ENCODE measurements at places on chromosomes 1 and 21.

DNA sequence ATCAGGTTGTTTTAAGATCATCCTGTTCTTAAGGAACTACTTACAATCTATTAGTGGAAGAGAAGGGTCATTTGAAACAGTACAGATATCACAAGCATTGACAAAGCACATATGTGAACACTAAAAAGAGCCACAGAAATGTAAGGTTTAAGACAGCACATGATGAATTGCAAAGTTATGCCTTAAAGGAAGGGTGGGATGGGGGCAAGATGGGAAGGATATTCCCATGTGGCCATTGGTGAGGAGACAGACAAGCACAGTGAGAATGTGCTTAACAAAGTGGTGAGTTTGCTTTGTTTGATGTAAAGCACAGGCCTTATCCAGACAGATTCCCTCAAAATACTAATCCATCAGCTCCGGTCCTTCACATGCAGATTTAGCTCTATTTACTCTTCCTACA, 151.6 kb upstream of the IVNS1ABP start:
- DNase-seq: no peak

DNA sequence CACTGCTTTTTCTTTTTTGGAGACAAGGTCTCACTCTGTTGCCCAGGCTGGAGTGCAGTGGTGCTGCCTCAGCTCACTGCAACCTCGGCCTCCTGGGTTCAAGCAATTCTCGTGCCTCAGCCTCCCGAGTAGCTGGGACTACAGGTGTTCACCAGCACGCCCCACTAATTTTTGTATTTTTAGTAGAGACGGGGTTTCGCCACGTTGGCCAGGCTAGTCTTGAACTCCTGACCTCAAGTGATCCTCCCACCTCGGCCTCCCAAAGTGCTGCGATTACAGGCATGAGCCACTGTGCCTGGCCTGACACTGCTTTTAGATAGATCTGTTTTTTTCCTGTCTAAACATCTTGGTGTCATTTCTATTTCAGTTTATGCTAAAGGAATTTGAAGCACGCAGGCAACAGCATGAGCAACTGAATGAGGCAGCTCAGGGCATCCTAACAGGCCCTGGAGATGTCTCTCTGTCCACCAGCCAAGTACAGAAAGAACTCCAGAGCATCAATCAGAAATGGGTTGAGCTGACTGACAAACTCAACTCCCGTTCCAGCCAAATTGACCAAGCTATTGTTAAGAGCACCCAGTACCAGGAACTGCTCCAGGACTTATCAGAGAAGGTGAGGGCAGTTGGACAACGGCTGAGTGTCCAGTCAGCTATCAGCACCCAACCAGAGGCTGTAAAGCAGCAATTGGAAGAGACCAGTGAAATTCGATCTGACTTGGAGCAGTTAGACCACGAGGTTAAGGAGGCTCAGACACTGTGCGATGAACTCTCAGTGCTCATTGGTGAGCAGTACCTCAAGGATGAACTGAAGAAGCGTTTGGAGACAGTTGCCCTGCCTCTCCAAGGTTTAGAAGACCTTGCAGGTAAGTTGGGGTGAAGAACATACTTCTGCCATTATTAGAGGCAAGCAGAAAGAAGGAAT, 106.1 kb upstream of the BMP8A start:
- no peak for DNase-seq

- DNase-seq: no peak
These were observed 480.6 kb downstream of the CAMTA1 start for GRCh38 chr1:7265771-7266371.

DNA sequence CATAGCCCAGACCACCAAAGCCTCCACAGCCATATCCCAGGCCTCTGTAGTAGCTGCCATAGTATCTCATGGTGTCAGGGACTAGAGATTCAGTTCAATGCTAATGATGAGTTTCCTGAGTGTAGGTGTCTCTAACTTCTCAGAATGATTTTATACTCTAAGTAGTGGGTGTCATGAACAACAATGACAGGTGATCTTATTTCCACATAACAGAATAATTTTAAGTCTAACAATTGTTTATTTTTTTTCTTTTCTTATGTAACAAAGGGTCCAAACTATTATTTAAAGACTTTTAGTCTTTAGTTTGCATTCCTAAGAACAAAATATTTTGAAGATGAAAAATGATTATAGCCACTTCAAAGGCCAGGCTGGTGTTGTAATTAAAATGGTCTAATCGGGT, at the start of gene KRTAP19-6:
Gene KRTAP19-6, minus strand, starts transcription at position 101 of the 400 bp plus-strand sequence. Its CDS starts 31 bp downstream, at position 70.
- DNase-seq: no peak

DNA sequence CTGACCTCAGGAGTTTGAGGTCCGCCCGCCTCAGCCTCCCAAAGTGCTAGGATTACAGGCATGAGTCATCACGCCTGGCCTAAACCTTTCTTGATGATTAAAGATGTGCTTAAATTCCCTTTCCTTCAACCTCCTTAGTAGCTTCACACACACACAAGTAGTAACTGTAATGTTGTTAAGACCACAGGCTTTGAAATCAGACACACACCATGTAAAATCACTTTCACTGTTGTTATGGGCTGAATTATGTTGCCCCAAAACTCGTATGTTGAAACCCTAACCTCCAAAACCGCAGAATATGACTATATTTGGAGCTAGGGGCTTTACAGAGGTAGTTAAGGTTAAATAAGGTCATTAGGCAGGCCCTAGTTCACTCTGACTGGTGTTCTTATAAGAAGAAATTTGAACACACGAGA, 180.2 kb downstream of the NR5A2 start:
- no peak for DNase-seq

- DNase-seq: no peak
These were observed 3.2 kb downstream of the IRF2BP2 start for GRCh38 chr1:234606784-234607108.

DNA sequence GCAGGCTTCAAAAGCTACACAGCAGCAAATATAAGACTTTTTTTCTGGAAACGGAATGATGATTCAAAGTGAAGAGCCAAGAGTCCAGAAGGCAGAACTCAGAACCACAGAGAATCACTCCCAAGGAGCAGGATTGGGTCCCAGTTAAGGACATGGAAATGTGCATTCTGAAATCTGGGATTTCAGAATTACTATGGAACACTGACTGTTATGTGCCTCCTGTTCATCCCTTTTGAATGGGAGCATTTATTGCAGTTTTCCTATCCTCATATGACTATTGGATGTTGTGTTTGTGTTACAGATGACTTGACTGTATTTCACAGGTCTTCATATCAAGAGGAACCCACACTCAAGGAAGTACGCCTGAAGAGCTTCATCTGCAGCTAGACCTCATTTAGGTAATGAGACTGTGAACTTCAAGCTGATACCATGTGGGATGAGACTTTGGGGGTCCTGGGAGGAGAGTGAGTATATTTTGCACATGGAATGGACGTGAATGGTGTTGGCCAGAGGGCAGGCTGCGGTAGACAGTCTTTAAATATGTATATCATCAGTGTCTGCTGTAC, 17.1 kb upstream of the CAP1 start:
- DNase-seq: no peak

DNA sequence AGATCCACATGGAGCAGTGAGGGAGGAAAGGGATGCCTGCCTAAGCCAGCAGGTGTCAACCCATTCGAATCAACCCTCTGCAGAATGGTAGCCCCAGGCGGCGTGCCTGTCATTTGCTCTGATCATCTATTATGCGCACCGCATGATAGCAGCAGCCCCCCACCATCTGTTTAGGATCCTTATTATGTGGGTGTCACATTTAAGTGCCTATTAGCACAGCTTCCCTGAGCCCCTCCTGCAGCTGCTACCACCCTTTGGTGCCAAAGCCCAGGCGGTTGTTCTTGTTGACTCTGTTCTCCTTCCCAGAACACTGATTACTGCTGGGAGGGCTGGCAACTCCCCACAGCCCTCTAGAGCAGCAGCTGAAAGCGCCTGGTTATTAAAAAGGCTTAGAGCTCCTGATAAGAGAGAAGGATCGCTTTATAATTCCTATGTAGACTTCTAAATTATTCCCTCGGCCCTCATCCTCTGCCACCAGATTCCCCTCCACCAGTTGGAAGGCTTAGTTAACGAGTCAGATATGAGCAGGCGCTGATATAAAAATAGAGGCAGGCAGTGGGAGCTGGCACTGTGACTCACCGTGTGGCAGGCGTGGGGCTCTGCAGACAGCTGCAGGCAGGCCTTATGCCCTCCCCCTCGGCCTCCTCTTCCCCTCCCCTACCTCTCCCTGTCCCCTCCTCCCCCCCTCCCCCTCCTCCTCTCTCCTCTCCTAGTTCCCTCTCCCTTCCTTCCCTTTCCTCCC, 23.0 kb downstream of the ACTA1 start:
- DNase-seq: no peak

GRCh38 chr1:207342332-207342731, 20.9 kb downstream of the CD55 start:
- no peak for DNase-seq

- DNase-seq: no peak
These were observed 17.9 kb downstream of the GBP5 start for GRCh38 chr1:89254658-89255287.

- DNase-seq: no peak
These were observed 204.4 kb downstream of the SLC35F3 start for GRCh38 chr1:234108921-234109320.

GRCh38 chr21:44972301-44972814, 32.5 kb downstream of the SLX9 start:
- DNase-seq: no peak

DNA sequence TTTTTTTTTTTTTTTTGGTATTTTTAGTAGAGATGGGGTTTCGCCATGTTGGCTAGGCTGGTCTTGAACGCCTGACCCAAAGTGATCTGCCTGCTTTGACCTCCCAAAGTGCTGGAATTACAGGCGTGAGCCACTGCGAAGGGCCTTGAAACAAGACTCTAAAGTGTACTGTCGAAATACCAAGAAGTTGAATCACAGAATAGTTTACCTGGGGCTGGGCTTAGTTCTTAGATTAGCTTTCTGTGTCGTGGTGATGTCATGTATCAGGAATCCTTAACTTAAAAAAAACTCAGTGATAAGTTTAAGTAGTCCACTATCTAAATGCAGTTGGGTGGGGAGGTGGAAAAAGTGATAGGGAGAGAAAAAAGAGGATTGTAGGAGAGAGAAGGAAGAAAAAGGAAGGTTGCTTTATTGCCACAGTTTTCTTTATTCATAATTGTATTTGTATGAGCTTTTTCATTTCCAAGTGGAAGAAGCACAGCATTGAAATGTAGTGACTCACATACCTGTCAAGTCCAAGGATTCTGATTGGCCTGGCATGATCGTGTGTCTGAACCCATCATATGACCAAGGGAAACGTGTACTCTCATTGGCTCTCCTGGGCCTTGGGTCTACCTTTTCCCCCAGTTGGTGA, 13.4 kb downstream of the ITSN1 start:
- no peak for DNase-seq

DNA sequence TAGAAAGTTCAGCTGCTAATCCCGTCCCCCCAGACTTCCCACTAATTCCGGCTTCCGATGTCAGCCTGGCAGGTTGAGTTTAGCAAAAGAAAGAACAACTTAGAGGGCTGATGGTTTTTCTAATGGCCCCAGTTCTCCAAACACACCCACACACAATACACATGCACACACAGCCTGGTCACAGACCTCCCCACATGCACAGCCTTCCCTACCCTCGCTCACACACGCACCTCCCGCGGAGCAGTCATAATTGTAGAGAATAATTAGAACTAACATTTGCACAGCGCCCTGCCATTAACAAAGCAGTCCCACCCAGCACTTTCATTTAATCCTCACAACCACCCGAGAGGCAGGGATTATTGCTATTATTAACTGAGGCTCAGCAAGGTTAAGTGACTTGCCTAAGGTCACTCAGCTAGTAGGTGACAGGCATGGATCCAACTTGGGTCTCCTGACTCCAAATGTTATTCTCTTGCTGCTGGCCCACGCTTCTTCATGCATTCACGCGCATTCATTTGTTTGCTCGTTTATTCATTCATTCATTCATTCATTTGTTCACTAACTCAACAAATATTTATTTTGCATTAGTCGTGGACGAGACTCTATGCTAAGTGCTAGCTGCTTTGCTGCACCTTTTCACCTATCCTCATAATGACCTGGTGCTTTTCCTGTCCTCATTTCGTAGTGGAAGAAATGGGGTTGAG, 274.9 kb downstream of the FOXD2 start:
- DNase-seq: no peak

- DNase-seq: peak; percentile 56
These were observed 15.8 kb upstream of the ZNF678 start for GRCh38 chr1:227547310-227548118.

DNA sequence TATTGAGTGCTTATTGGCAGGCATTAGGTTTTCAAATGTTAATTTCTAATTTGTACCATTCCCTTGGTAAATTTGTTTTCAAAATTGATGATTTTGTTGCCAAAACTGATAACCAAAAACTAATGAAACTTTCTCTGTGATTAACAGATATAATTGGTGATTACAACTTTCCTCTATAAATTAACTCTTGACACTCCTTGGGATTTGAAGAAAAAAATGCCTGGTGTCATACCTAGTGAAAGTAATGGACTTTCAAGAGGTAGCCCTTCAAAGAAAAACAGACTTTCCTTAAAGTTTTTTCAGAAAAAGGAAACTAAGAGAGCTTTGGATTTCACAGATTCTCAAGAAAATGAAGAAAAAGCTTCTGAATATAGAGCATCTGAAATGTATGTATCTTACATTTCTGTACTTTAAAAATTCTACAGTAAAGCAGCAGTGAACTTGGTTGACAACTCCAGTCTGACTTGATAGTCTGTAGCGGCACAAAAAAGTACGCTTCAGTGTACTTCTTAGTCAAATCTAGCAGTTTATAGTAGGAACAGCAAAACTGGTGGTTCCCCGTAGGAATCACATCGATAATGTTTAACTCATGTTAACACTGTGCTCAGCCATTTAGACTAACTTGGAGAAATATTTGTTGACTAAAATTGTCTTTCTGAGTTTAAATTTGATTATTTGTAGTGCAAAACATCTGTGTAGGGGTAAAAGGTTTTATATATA, 3.0 kb downstream of the USP1 start:
- no peak for DNase-seq

- no peak for DNase-seq
These were observed 323.7 kb downstream of the PLPP3 start for GRCh38 chr1:56255516-56256152.

DNA sequence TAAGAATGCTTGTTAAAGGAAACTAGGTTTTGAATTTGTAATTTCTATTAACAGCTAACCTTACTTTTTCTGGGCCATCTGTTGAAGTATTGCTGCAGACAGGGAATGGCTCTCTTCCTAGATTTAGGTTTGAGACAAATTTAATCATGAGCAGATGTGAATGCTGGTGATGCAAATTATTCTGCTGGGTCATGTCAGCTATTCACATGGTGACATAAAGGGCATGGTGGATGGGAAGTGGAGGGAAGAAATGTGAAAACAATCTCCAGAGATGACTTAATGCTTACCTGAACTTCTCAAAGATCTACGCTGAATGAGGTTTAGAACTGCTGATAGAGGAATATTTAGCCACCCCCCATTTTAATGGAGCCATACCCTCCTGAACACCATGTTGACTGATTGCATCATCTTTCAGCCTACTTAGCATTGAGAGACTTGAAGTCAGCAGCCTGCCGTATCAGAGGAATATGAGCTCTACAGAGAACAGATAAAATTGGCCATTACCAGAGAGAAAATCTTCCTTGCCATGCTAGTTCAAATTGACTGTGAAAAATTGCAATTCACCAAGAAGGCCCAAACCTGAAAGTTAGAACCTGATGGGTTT, 138.8 kb downstream of the HHAT start:
- no peak for DNase-seq

GRCh38 chr1:189693140-189693539, 784.5 kb downstream of the BRINP3 start:
- no peak for DNase-seq

GRCh38 chr1:227891223-227891954, 56.3 kb downstream of the WNT9A start:
- DNase-seq: peak; percentile 72

Measured in spleen (tissue), 13 donors.